ENCODE measurements at places on chromosomes 11 and 22. TPM values are rescaled to one million over a fixed set of nuclear protein-coding genes. Genes with fewer than 3 reads are reported as not detected.
A peak's percentile ranks its signal among the peaks of the same experiment; 100 is the strongest.

- H3K4me3 ChIP-seq: no peak overlapping the region
- DNase-seq: no peak
- no peaks in the 10 kb centered on the region for H3K36me3 ChIP-seq
- H3K27me3 ChIP-seq: peaks cover 21% of the 10 kb centered on the region
- peaks cover 14% of the 10 kb centered on the region for H3K4me1 ChIP-seq
- no peak overlapping the region for H3K27ac ChIP-seq
These were observed 31.5 kb upstream of the CAT start for GRCh38 chr11:34407121-34407813.

The SAA1 gene
- not detected for total RNA-seq

DNA sequence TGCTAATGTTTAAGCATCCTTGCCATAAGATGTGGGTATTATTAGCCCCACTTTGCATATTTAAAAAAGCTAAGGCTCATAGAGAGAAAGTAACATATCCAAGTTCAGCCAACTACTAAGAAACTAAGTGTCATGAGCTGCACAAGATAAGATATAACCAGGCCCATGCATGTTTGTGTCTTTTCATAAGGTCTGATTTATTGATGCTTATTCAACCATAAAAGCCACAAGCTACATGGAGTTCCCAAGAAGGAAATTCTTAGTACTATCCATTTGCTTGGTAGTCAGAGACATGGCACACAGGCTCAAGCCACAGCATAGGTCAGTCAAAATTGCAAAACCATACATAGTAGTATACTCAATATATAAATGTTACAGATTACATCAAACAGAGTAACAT, 488.5 kb downstream of the SOX6 start:
- no peaks in the 10 kb centered on the region for H3K36me3 ChIP-seq
- no peak for DNase-seq
- H3K27me3 ChIP-seq: no peaks in the 10 kb centered on the region

The MUC5AC gene
- total RNA-seq: not detected

- DNase-seq: no peak
- no peaks in the 10 kb centered on the region for H3K36me3 ChIP-seq
- peaks cover 7% of the 10 kb centered on the region for H3K27me3 ChIP-seq
- no peak overlapping the region for H3K27ac ChIP-seq
These were observed 2.0 kb upstream of the OR9I1 start for GRCh38 chr11:58127350-58127749.

The GALNT18 gene
- total RNA-seq: 6.8 TPM

DNA sequence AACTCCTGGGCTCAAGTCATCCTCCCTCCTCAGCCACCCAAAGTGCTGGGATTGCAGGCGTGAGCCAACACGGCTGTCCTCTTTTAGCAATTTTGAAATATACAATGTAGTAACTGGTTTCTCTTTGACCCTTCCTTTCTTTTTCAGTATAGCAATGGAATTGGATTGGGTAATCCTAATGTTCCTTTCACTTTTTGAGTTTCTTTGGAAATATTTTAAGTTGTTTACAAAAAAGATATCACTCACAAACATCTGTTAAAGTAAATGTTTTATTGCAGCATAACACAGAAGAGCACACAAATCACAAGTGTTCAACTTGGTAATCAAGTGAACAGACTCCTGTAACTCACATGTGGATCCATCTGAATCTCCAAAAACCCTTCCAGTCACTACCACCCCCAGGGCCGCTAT, 44.6 kb upstream of the EP300 start:
- no peaks in the 10 kb centered on the region for H3K36me3 ChIP-seq
- DNase-seq: no peak
- no peak overlapping the region for H3K27ac ChIP-seq
- H3K4me3 ChIP-seq: no peak overlapping the region
- H3K4me1 ChIP-seq: no peaks in the 10 kb centered on the region

DNA sequence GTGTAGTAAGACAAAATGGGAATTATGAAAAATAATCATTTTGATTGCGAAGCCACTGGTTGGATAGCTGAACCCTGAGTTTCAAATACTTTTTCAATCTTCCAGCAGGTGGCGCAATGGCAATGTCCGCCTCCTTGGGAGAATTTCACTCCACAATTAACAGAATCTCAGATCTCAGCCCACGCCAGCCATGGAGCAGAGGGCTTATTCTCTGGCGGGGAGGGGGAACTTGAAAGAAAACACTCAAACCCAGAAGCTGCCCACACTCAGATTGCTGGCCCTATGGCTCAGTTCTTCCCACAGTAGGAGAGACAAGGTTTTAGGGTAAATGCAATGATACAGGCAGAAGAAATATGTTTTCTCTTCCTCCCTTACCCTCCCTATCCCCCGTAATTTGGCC, 38.7 kb upstream of the RCN1 start:
- peak; percentile 61 for DNase-seq
- no peaks in the 10 kb centered on the region for H3K36me3 ChIP-seq
- H3K27ac ChIP-seq: no peak overlapping the region
- H3K4me1 ChIP-seq: no peaks in the 10 kb centered on the region

GRCh38 chr11:69169479-69169878, 13.7 kb downstream of the SMIM38 start:
- H3K27ac ChIP-seq: no peak overlapping the region
- no peak for DNase-seq
- H3K4me3 ChIP-seq: no peak overlapping the region

The TNNT3 gene
- total RNA-seq: 4.9 TPM

DNA sequence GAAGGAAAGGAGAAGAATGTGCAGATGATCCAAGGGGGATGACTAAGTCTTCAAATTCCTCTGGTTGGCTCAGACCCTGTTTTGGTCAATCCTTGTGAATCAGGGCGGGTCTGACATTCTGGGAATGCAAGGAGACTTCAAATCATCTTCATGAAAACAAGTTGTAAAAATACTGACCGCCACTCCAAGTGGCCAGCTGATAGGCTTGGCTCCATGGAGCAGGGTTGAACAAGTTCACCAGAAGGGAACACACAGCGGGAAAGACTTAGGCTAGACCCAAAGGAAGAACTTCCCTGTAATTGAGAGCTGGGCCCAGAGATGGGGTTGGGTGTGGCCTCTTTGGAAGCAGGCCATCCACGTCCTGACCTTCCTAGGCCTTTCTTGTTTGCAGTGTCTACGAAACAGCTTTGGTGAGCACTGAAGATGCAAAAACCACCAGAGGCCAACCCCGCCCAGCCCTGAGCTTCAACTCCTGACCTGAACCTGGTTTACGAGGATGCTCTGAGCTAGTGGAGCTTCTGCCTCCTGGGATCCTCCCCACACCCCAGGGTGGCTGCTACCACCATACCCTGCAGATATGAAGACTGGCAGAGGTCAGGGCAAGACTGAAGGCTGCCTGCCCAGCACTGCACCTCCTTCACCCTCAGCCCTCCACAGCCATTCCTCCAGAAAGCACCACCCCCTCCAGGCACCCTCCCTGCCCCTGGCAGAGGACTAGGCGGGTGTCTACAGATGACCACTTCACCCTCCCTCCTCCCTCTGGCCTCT, 26.1 kb downstream of the GDPD5 start:
- H3K27ac ChIP-seq: no peak overlapping the region
- DNase-seq: no peak
- H3K4me3 ChIP-seq: no peak overlapping the region
- no peaks in the 10 kb centered on the region for H3K36me3 ChIP-seq

DNA sequence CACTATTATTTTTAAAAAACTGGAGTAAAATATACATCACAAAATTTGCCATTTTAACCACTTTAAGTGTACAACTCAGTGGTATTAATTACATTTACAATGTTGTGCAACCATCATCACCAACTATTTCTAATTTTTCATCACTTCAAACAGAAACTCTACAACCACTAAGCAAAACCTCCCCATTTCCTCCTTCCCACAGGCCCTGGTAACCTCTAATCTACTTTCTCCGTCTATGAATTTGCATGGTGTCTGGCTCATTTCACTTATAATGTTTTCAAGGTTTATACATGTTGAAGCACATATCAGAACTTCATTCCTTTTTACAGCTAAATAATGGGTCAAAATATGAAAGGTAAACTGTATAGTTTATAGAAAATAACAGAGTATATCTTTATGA, 24.4 kb downstream of the DDI1 start:
- H3K27me3 ChIP-seq: no peaks in the 10 kb centered on the region
- no peak overlapping the region for H3K27ac ChIP-seq
- no peaks in the 10 kb centered on the region for H3K36me3 ChIP-seq

GRCh38 chr11:2691991-2692875, 7.6 kb downstream of the KCNQ1OT1 start:
- no peak overlapping the region for H3K27ac ChIP-seq
- no peaks in the 10 kb centered on the region for H3K4me1 ChIP-seq
- H3K4me3 ChIP-seq: no peak overlapping the region
- H3K36me3 ChIP-seq: no peaks in the 10 kb centered on the region
- H3K27me3 ChIP-seq: no peaks in the 10 kb centered on the region

GRCh38 chr11:45901626-45902025, 5.4 kb downstream of the FREY1 start:
- DNase-seq: no peak
- no peaks in the 10 kb centered on the region for H3K36me3 ChIP-seq
- peaks cover 10% of the 10 kb centered on the region for H3K4me1 ChIP-seq
- H3K27me3 ChIP-seq: peaks cover 9% of the 10 kb centered on the region

The FXYD6 gene
- total RNA-seq: not detected

The FZD4 gene
- 0.07 TPM for total RNA-seq

DNA sequence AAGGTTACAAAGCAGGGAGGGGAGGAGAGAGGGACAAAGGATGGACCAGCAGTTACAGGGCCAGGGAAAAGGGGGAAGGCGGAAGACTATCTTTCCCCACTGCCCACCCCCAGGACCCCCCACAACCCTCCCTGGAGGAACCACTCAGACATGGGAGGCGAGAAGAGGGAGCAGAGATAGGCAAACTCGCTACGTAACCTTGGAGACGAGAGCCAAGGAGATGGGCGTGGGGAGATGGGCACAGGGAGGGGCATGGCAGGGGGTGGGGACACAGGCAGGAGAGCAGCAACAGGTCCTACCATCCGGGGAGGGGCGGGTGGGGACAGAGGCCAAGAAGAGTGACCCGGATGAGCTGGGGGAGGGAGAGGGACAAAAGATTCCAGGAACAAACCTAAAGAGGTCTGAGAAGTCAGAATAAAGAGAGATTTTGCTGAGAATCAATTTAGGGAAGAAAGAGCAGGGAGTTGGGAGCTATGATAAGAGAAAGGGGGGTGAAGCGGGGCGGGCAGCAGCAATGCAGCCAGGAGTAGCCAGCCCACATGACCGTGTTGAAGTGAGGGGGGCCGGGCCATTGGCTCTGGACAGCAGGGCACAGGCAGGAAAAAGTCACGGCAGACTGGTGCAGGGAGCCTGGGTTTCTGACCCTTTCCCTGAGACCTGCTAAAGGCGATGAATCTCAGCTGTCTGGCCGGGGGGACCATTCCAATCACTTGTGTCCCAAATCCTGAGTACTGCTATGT, 128.4 kb downstream of the BUD13 start:
- no peaks in the 10 kb centered on the region for H3K36me3 ChIP-seq
- H3K4me1 ChIP-seq: no peaks in the 10 kb centered on the region
- DNase-seq: no peak
- no peak overlapping the region for H3K4me3 ChIP-seq

DNA sequence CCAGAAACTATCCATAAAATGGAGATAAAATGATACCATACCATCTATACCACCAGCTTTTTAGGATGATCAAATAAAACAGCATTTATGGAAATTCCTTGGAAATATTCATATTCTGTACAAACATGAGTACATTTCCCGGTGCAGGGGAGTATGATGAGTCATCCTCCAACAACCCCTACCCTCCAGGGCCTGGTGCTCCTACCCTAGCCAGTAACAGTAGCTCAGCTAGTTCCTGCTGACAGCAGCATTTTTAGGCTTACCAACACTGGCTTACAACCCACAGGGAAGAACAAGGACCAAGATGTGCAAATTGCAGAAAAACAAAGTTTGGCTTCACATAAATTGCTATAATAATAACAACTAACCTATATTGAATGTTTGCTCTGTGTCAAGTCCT, 406.2 kb upstream of the CADM1 start:
- no peak overlapping the region for H3K27ac ChIP-seq
- DNase-seq: no peak
- no peaks in the 10 kb centered on the region for H3K36me3 ChIP-seq
- peaks cover 5% of the 10 kb centered on the region for H3K27me3 ChIP-seq
- no peak overlapping the region for H3K4me3 ChIP-seq
- H3K4me1 ChIP-seq: no peaks in the 10 kb centered on the region

The PRR33 gene
- total RNA-seq: 0.16 TPM

DNA sequence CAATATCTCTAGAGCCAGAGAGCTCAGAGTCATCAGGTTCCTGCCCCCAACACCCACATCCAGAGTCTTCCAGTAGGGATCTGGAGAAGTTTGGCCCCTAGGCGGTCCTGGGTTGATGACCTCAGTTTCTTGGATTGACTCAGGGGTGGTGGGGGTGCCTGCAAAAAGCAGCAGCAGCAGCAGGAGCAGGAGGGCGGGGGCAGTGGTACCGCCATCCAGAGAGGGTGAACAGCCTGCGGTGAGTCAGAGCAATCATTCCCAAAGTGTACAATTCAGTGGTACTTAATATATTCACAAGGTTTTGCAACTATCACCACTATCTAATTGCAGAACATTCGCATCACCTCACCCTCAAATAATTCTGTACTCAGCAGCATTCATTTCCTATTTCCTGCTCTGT, 9.9 kb upstream of the SEC14L3 start:
- H3K27me3 ChIP-seq: peaks cover 3% of the 10 kb centered on the region
- H3K4me3 ChIP-seq: no peak overlapping the region
- H3K36me3 ChIP-seq: no peaks in the 10 kb centered on the region

The TMEM138 gene
- 47.0 TPM for total RNA-seq

The LDHAL6A gene
- total RNA-seq: not detected

DNA sequence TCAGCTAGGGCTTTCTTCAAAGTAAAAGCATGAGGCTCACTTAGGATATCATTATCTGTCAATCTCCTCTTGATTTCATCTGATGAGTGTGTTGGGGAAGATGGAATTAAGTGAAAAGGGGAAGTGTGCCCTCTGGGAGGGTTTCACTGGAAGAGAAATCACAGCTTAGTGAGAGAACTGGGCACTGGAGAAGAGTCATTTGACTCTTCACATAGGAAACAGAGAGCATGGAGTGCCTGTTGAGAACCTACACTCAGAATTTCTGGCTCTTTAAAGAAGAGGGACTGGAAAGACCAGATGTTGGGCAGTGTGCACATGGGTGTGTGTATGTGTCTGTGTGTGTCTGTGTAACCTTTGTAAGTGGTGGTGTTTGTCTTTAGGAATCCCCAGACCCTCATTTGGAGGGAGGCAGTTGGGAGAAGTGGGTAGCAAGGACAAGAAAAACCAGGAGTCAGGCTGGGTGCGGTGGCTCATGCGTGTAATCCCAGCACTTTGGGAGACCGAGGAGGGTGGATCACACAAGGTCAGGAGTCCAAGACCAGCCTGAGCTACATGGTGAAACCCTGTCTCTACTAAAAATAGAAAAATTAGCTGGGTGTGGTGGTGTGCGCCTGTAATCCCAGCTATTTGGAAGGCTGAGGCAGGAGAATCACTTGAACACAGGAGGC, 10.0 kb downstream of the STX3 start:
- H3K4me3 ChIP-seq: no peak overlapping the region
- H3K27ac ChIP-seq: no peak overlapping the region
- peaks cover 4% of the 10 kb centered on the region for H3K4me1 ChIP-seq
- H3K36me3 ChIP-seq: no peaks in the 10 kb centered on the region

The ACRV1 gene
- total RNA-seq: not detected

- no peaks in the 10 kb centered on the region for H3K27me3 ChIP-seq
- no peak for DNase-seq
- H3K36me3 ChIP-seq: peaks cover 30% of the 10 kb centered on the region
- peak overlapping the region; percentile 87 for H3K27ac ChIP-seq
- H3K4me1 ChIP-seq: peaks cover 55% of the 10 kb centered on the region
- peak overlapping the region; percentile 92 for H3K4me3 ChIP-seq
These were observed 824 bp upstream of the CBX6 start for GRCh38 chr22:38872831-38873248.

The MGAT3 gene
- total RNA-seq: 0.90 TPM

- H3K4me1 ChIP-seq: peaks cover 29% of the 10 kb centered on the region
- H3K27ac ChIP-seq: peak overlapping the region; percentile 55
- DNase-seq: peak; percentile 68
- H3K36me3 ChIP-seq: no peaks in the 10 kb centered on the region
These were observed 88.6 kb upstream of the CRYBB3 start for GRCh38 chr22:25110846-25111578.

Data from activated CD8-positive, alpha-beta T cell treated with anti-CD3 and anti-CD28 coated beads for 36 hours (primary cell).